WTC11 (cell line): ENCODE measurements at places on chromosomes 13 and 19.

- DNase-seq: no peak
Observed at GRCh38 chr19:17245535-17245984, at the start of gene NR2F6. Gene NR2F6 (minus strand): TSS chr19:17245919. CDS start chr19:17245220, 699 bp downstream.

GRCh38 chr13:99630269-99630898, 129.1 kb downstream of the TM9SF2 start:
- DNase-seq: no peak

DNA sequence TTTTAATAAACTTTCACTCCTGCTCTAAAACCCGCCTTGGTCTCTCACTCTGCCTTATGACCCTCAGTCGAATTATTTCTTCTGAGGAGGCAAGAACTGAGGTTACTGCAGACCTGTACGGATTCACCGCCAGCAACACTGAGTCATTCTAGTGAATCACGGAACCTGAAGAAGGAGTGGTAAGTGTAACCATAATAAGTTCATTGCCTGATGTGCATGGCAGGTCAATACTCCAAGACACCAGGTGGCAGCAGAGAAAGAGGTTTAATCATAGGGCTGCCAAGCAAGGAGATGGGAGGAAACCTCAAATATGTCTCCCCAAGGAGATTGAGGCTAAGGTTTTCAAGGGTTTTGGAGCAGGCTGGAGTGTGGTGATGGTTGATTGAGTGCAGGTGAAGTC, 204.3 kb upstream of the IPO5 start:
- no peak for DNase-seq

DNA sequence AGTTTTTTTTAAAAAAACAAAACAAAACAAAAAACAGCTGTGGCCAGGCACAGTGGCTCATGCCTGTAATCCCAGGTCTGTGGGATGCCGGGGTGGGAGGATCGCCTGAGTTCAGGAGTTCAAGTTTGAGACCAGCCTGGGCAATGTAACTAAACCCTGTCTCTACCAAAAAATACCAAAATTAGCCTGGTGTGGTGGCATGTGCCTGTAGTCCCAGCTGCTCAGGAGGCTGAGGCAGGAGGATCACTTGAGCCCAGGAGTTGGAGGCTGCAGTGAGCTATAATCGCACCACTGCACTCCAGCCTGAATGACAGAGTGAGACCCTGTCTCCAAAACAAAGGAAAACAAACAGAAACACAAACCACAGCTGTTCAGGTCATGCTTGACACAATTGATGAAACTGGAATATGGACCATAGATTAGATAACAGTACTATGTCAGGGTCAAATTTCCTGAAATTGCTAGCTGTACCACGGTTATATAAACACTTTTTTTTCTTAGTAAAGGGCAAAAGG, 6.9 kb upstream of the ANGPTL4 start:
- DNase-seq: no peak

GRCh38 chr19:2509096-2509495, 33.2 kb downstream of the GADD45B start:
- DNase-seq: no peak

- no peak for DNase-seq
Observed at GRCh38 chr19:44755219-44755618, 6.7 kb downstream of the BCL3 start.

DNA sequence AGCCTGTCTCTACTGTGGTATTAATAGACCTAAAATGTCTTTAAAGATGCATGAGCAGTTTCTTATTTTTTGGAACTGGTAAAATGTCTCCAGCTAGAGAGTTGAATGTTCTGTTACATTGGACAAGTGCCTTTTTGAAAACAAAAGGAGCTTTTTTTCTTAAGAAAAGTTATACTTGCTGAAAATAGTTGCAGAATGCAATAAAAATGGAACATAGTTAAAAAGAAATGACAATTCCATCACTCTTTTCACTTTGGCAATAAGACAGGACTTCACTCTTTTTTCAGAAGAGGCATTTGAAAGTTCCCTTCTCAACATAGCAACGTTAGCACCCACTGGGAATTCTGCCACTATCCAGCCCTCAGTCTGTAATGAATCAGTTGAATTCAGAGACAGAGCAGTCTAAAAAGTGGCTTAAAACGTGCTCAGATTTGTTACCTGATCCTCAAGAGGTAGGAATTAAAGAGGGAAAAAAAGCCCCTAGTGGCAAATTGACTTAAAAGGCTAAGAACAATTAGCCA, 10.1 kb downstream of the RGCC start:
- no peak for DNase-seq

- DNase-seq: no peak
Observed at GRCh38 chr13:36067746-36068381, 63.3 kb downstream of the DCLK1 start.

DNA sequence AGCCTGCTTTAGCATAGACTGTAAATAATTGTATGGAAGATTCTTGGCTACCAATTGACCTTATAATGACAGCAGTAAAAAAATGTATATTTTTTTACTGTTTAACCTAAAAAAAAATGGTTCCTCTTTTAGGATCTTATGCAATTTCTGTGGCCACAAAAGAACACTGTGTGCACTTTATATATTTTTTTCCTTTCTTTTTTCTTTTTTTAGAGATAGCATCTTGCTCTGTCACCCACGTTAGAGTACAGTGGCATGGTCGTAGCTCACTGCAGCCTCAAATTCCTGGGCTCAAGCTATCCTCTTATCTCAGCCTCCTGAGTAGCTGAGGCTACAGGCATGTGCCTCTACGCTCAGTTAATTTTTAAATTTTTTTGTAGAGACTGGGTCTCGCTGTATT, 6.1 kb downstream of the FLT3 start:
- DNase-seq: no peak

GRCh38 chr13:94115054-94115453, 364.4 kb downstream of the DCT start:
- no peak for DNase-seq

- DNase-seq: no peak
Observed at GRCh38 chr19:55242517-55242916, 14.0 kb upstream of the TMEM86B start.

GRCh38 chr13:113151745-113152690, 6.4 kb upstream of the PROZ start:
- DNase-seq: no peak

GRCh38 chr13:114070098-114070799, 62.2 kb downstream of the RASA3 start:
- DNase-seq: no peak

GRCh38 chr13:42334329-42334706, 62.4 kb downstream of the AKAP11 start:
- DNase-seq: no peak

GRCh38 chr13:110984798-110985197, 69.9 kb upstream of the ANKRD10 start:
- no peak for DNase-seq

DNA sequence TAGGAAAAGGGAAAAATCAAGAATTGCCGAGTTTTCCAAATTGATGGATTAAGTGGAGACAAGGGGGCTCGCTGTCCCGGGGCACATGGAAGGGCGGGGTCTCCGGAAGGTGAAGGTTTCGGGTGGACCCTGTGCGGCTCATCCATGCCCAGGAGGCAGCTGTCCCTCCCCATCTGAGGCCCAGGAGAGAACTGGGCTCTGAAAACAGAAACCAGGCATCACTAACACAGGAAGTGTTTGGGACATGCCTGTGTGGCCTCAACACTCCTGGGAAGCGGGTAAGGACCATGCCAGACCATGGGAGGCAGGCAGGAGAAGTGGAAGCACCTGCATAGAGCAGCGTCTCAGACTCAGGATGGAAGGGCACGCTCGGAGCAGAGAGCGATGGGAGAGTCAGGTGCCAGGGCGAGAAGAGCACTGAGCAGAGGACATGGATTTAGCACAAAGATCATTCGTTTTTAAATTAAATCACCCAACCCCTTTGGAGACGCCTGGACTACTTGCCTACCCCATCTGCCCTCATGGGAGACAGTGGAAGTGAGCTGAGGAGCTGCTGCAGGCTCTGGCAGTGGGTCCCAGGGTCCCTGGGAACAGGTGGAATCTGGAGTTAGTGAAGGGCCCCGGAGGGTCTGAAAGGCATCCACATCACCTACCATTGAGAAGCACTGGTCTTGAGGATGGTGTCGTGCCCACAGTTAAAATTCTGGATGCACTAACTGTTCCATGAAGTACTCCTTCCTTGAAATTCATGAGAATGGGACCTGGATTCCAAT, 183.2 kb upstream of the SOX1 start:
- DNase-seq: no peak

- no peak for DNase-seq
Observed at GRCh38 chr19:3660493-3661219, 34.1 kb upstream of the CACTIN start.

GRCh38 chr13:105058517-105058916, 1476.9 kb downstream of the EFNB2 start:
- no peak for DNase-seq

DNA sequence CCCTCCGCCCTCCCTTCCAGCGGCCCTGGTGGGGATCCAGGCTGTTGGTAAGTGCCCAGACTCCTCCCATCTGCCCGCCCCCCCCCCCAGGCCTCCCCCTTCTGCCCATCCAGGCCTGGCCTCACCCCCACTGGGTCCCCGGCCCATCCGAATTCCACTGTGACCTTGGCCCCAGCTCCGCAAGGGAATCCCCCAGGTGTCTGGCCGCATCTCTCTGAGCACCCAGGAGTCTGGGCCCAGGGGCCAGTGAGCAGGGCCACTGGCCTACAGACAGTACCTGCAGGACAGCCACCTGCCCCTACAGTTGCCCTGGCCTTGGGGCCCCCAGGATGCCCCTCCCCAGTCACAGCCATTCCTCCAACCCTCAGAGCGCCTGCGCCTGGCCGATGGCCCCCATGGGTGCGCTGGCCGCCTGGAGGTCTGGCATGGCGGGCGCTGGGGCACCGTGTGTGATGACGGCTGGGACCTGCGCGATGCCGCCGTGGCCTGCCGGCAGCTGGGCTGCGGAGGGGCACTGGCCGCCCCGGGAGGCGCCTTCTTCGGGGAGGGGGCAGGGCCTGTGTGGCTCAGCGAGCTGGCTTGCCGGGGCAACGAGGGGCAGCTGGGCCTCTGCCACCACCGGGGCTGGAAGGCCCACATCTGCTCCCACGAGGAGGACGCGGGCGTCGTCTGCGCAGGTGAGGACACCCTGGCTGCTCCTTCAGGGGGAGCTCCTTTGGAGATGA, 912 bp downstream of the SSC5D start:
- no peak for DNase-seq

GRCh38 chr19:45767410-45767880, 1.6 kb downstream of the SIX5 start:
- DNase-seq: peak; percentile 69

- DNase-seq: no peak
Observed at GRCh38 chr13:24104723-24105122, 55.8 kb upstream of the SPATA13 start.

- no peak for DNase-seq
Observed at GRCh38 chr13:67619351-67619994, 389.3 kb upstream of the PCDH9 start.

DNA sequence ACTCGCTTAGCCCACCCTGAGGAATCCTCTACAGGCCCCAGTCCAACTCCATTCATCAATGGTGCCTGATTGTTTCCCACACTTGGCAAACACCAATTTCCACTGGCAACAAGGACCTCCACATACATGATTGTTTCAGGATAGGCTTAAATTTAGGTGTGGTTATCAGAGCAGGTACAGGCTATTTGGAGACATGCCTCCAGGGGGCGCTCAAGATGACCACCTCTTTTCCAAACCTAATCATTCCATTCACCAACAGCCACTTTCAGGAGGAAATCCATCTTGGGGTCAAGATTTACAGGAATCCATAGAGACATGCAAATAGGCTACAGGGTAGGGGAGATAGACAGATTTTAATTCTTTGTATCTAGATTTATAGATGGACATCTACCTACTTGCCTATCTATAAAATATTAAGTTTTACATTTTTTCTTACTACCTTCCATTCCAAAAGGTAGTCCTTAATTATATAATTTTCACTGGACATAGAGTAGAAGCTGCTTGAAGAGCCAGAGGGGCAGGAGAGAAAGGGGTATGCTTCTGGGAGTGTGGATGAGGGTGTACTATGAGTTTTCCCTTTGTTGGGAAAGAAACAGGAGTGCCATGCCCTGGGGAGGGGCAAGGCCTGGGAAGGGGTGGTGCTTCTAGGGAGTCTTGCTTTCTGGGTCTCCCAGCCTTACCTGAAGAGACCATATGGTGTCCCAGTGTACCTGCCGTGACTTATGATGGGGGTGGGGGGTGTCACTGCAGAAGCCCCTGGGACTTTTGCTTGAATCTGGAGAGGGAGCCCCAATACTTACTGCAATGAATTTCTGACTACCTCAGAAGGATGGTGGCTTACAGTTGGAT, 14.1 kb upstream of the PCDH8 start:
- DNase-seq: peak; percentile 74

GRCh38 chr13:93283255-93283654, 56.6 kb downstream of the GPC6 start:
- no peak for DNase-seq
